Fibroblast of the aortic adventitia (primary cell): ENCODE measurements at places on chromosomes 2 and 18. TPM values are rescaled to one million over a fixed set of nuclear protein-coding genes. Genes with fewer than 3 reads are reported as not detected.

DNA sequence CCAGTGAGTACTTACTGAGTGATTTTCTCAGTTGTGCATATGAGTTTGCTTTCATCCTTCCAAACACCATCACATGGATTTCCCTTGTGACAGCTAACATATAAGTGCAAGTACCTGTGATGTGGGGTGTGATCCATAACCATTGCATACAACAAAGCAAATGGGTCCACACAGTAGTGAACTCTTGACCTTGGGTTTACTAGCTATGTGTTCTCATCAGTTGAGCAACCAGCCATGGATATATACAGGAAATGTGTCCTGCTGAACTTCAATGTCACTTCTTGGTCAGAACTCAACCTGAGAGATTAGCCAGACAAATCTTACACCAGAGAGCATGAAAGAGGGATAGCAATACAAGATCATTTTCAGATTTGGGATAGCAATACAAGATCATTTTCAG lies 420.9 kb upstream of the KCNH7 start:
- no peak for DNase-seq

- no peak for DNase-seq
These were observed 2.0 kb downstream of the HPCAL1 start for GRCh38 chr2:10304458-10305253.

GRCh38 chr2:231161877-231162329 lies 36.5 kb upstream of the ARMC9 start:
- peak; percentile 100 for DNase-seq

The CCDC102B gene
- 3.1 and 27.8 TPM in 2 replicates for total RNA-seq

DNA sequence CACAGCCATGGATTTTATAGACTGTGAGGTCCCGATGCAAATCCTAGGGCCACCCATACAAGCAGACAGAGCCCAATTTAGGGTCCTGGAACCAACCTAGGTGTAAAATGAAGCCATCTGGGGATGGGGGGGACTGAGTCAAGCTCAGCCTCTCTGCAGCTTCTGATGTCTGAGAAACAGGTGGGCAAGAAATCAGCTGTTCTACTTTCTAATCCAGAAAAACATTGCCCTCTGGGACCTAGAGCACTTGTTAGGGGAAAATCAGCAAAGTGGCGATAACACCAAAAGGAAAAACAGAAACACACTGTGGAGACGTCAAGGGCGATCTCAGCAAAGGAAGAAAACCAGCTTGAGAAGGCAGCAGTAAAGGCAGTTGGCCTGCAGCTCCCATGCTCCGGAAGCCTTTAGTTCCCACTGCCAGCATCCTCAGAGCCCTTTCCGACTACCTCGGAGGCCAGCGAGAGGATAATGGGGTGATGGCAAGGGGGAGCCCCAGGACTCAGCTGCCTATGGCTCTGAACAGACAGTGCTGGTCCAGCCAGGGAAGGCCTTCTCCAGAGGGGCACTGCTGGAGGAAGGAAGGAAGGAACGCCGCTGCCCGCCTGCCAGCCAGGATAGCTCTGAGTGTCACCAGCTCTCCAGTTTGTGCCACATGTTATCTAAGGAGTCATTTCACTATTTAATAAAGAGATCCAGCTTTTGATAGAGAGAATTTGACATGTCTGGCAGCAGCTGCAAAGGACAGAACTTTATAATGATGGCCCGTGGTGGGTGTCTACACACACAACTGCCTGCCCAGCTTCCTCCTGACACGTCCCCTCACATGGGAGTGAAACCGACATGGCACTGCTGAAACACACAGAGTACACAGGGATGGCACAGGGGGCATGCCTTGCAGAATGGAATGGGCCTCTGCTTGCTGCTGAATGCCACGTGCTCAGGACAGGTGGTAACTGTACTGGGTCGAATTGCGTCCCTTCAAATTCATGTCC lies 37.7 kb downstream of the HS1BP3 start:
- no peak for DNase-seq

DNA sequence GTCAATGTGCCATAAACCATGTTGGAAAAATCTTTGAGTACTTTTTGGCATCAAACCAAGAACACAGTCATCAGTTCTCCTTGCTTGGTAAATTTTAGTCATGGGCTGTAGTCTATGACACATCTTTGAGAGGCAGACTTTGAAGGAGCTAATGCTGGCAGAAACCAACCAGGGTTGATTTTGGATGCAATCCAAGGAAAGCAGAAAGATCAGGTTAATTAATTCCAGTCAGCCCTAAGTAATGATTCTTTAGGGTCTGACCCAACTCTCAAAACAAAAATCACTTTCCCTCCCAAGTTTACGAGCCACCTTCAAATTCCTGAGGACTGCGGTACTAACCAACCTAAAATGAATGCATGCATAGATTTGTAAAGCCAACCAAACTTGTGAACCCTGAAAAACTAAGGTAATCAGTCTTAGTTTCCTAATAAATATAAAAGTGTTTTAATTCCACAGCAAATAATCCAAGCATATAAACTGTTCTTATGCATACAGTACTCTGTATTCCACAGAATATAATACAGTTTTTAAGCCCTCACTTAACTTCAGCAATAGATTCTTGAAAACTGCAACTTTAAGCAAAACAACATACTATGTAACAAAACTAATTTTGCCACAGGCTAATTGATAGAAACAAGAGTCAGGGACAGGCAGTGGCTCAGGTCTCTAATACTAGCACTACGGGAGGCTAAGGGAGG lies 22.0 kb downstream of the AP1S3 start:
- DNase-seq = peak; percentile 95
